ENCODE measurements at places on chromosomes 1 and 21.

GRCh38 chr1:154750681-154751665 lies 119.1 kb downstream of the KCNN3 start:
- no peak for DNase-seq

- no peak for DNase-seq
Observed at GRCh38 chr1:156346636-156347035, 8.3 kb downstream of the TSACC start.

DNA sequence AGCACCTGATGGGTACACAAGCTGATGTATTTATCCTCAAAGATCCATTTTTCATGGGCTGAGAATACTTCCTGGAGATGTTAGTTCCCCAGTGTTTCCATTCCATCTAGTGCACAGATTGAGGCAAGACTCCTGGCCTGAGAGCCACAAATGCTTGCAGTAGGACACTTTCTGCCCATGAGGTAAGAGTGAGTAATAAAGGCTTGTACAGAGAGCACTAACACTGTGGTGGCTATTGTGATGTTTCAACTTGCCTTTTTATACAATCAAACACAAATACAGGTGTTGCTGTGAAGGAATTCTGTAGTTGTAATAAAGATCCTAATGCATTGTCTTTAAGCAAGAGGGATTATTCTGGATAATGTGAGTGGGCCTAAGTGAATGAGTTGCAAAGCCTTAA lies 186.1 kb upstream of the ADAMTS5 start:
- DNase-seq = no peak

- no peak for DNase-seq
Observed at GRCh38 chr1:186283374-186283773, 91.7 kb downstream of the TPR start.

GRCh38 chr1:234474375-234474774 lies 4.6 kb downstream of the TARBP1 start:
- DNase-seq = no peak

- DNase-seq = no peak
Observed at GRCh38 chr1:67135354-67135753, 584 bp upstream of the C1orf141 start.

Measured in mucosa of descending colon (tissue), 3 donors.